ENCODE measurements at places on chromosomes 12 and 14. TPM values are rescaled to one million over a fixed set of nuclear protein-coding genes. Genes with fewer than 3 reads are reported as not detected.

Gene HPD
- total RNA-seq = not detected

Gene CCDC175
- 0.16 TPM for total RNA-seq

Gene SCARB1
- total RNA-seq = 40.4 TPM

Gene OVCH1
- not detected for total RNA-seq

Gene AVPR1A
- total RNA-seq = 0.09 TPM

Gene MLEC
- 174 TPM for total RNA-seq

Gene USP30
- total RNA-seq = 27.3 TPM

Gene PLEKHD1
- 0.20 TPM for total RNA-seq

Gene PAX9
- not detected for total RNA-seq

Gene RD3L
- total RNA-seq = not detected

Gene LTB4R2
- total RNA-seq = 14.8 TPM

Gene GON7
- total RNA-seq = 5.0 TPM

Gene CYP46A1
- 1.9 TPM for total RNA-seq

Gene CRIP1
- total RNA-seq = 17.1 TPM

Gene RFX4
- not detected for total RNA-seq

Gene SLC25A47
- total RNA-seq = not detected

Gene METTL1
- 32.1 TPM for total RNA-seq

Gene TEAD4
- total RNA-seq = 39.0 TPM

Gene NFATC4
- total RNA-seq = 298 TPM

Gene HOXC9
- total RNA-seq = 1.1 TPM

Gene POLE
- 114 TPM for total RNA-seq

Gene GPR132
- total RNA-seq = 1.1 TPM

Data from mesothelial cell of epicardium (in vitro differentiated cells).